ENCODE measurements at places on chromosomes 6 and 20.
A peak's percentile ranks its signal among the peaks of the same experiment; 100 is the strongest.

DNA sequence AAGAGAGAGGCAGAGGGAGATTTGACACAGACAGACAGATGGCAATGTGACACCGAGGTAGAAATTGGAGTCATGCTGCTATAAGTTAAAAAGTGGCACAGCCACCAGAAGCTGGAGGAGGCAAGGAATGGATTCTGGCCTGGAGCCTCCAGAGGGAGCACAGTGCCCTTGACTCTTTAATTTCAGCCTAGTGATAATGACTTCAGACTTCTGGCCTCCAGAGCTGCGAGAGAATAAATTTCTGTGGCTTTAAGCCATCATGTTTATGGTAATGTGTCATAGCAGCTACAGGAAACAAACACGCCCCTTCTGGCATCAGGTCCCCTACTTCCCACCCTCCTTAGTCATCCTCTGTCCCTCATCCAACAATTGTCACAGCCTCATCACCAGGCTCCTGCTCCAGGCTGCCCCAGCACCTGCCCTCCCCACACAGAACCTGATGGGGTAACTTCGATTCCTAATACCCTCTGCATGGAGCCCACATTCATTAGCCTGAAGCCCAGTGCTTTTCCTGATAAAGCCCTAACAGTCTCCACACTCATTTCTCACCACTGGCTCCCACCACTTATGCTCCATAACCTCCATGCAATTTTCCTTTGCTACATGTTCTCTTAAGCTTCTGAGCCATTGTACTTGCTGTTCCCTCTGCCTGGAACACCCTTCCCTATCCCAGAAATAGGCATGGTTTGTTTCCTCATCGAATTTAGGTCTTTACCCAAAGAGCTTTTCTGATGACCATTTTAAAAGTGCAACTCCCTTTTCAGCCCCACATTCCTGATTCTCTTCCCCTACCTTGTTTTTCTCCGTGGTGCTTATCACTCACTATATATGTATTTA, 69.7 kb upstream of the TOX2 start:
- no peak for DNase-seq

- no peak for DNase-seq
Measured at GRCh38 chr6:111805511-111806164, 67.6 kb downstream of the FYN start.

DNA sequence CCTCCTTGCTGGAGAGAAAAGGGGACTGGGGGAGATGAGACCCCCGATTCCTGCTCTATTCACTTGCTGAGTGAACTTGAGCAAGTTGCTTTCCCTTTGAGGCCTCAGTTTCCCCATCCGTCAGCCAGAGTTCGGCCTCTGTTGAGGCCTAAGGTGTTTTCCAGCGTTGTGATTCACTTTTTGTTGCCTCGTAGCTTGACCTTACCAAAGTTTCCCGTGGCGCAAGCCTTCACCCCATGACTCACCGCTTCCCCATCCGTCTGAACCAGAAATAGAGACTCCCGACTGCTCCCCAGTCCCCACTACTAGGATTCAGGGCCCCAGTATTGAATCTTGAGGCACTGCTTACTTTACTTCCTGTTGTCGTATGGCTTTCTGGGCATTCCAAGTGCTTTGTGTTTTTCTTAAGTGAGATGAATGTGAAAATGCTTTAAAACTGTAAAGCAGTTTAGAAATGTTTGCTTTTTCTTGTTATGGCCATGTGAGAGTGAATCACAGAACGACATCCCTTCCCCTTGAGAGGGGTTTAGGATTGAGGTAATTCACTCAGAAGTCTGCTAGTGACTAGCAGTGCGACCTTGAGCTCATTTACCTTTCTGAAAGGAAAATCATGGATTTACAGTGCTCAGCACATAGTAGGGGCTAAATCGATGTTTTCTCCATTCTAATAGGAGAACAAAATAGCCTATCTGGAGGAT, 1.2 kb downstream of the CHMP4B start:
- peak; percentile 50 for DNase-seq

DNA sequence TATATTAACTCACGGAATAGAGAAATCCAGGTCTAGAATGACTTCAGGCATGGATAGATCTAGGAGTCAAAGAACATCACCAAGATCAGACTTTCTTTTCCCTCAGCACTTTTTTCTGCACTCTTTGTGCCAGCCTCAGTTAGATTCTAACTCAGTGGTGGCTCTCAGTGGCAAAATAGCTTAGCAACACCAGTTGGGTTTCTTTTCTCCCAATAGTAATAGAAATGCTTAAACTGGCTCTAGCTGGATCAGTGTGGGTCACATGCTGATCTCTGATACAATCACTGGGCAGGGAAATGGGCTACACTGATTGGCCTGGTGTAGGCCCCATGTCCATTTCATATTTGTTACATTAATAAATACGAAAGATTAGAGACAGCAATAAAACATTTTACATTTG, 44.2 kb upstream of the ARFGEF2 start:
- DNase-seq: no peak

DNA sequence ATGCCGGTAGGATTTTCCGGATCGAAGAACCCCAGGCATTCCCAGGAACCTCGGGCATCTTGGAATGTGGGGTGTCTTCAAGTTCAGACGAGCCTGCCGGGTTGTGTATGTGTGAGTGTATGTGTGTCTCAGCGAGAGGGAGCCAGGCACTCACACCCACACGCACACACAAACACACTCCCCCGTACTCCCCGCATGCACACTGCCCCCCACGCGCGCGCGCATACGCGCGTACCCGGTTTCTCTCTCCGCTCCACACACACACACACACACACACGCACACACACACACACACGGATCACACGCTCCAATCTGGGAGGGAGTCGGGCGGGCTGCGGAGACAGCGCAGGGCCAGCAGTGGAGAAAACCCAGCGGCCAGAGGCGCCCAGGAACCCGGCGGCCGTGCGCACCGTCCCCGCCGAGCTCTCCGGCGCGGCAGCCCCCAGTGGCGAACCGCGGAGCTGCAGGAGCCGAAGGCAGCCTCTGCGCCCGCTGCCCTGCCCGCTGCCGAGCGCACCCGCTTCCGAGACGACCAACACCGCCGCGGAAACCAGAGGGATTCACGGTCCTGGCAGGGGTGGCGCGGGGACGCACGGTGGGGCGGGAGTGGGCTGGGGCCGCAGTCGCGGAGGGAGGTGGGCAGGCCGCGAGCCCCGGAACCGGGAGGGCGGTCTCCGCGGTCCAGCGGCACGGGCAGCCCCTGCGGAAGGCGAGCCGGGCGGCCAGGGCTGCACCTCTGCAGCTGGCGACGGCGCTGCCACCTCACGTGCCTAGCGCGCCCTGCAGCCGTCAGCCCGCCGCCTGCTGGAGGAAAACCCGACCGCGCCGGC, at the start of gene LRFN2:
LRFN2 (minus strand) TSS at position 125 of the 830 bp plus-strand sequence.
- DNase-seq: peak; percentile 21

- DNase-seq: no peak
Measured at GRCh38 chr6:14165091-14165490, 47.5 kb downstream of the CD83 start.

GRCh38 chr6:130115036-130115435, 96.7 kb downstream of the L3MBTL3 start:
- DNase-seq: no peak

- DNase-seq: no peak
Measured at GRCh38 chr6:143675946-143676345, 1.8 kb upstream of the PHACTR2 start.

DNA sequence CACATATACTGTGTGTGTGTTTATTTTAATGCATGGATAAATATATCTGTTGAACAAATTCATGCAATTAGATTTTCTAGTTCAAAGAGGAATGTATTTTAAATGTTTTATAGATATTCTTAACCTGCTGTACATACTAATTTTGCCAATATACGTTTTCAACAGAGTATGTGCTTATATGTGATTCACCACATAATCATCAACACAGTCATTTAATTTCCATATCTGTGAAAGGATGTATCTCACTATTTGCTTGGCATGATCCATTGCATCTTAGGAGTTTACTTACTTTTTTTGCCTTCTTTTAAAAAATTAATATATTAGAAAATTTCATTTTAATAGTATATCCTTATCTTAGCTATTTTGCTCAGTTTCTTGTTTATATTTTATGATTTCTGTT, 902.3 kb upstream of the CITED2 start:
- no peak for DNase-seq

GRCh38 chr20:36098364-36098763, 56.2 kb upstream of the EPB41L1 start:
- DNase-seq: no peak

DNA sequence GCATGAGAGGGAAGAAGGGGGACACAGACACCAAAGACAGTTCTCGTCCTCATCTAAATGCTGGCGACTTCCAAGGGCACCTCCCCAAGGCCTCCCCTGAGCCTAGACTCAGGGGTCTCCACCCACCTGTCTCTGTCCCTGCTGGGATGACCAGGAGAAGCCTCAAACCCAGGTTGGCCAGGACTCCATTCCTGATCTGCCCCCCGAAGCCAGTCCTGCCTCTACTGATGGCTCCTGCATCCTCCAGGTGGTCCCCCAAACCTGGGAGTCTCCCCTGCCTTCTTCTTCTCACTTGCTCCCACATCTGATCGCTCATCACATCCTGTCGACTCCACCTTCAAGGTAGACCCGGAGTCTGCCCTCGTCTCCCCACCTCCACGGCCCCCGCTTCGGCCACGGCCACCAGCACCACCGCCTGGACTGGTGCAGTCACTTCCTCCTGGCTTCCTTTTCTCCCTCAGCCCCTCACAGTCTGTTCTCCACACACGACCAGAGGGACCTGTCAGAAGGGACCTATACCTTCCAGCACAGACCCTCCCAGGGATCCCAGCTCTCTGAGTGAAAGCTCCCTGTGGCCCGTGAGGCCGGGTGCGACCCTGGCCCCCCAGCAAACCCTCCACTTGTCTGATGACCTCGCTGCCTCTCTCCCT, 92.1 kb downstream of the CEBPB start:
- no peak for DNase-seq

GRCh38 chr6:136508725-136509392, 41.4 kb downstream of the MAP7 start:
- DNase-seq: no peak

DNA sequence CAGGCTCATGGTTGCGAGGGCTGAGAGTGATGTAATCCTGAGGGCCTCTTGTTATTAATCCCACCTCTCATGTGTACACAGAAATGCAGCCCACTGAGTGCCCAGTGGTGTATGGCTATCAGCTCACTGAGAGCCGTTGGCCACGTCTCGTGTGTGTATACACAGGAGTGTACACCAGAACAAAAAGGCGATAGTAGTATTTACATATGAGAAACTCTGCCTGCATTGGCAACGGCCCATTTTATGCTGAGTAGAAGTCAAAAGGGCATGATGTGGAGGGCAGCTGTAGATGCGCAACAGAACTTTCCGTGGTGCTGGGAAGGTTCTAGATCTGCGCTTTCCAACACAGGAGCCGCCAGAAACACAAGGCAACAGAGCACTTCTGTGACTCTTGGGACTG, 28.9 kb upstream of the CDH4 start:
- DNase-seq: no peak

- DNase-seq: peak; percentile 21
Measured at GRCh38 chr6:149271348-149272340, 45.9 kb upstream of the TAB2 start.

DNA sequence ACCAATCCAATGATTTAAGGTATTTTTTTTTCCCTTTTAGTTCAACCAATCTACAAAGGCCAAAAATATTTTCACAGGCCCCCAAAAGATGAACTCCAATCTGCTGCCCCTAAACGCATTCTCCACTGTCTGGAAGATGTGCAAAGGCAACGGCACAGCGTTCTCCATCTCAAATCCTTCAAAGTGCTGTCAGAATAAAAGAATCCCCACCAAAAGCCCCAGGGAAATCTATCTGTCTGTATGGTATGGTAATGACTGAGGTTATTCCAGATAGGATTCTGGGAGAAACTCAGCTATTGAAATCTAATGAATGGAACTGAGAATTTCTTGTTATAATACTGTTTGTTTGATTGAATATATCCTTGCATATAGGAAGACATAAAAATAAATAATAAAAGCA, 217.8 kb upstream of the CCN2 start:
- no peak for DNase-seq

- no peak for DNase-seq
Measured at GRCh38 chr6:25888626-25889025, 14.6 kb upstream of the SLC17A3 start.

- DNase-seq: no peak
Measured at GRCh38 chr6:136611133-136611532, 60.9 kb upstream of the MAP7 start.

DNA sequence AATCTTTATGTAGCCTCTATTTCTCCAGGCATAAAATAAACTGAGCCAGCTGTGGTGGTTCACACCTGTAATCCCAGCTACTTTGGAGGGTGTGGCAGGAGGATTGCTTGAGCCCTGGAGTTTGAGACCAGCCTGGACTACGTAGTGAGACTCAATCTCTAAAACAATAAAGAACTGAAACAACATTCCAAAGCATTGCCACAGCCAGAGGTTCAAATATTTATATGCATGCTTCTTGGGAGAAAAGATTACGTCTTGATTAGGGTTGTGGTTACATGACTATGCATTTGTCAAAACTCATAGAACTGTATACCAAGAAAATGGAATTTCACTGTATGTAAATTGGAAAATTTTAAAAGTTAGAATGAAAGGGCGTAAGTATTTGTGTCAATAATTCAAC, 27.7 kb upstream of the PAX1 start:
- DNase-seq: no peak

- DNase-seq: no peak
Measured at GRCh38 chr6:56517155-56517745, 125.4 kb downstream of the DST start.

DNA sequence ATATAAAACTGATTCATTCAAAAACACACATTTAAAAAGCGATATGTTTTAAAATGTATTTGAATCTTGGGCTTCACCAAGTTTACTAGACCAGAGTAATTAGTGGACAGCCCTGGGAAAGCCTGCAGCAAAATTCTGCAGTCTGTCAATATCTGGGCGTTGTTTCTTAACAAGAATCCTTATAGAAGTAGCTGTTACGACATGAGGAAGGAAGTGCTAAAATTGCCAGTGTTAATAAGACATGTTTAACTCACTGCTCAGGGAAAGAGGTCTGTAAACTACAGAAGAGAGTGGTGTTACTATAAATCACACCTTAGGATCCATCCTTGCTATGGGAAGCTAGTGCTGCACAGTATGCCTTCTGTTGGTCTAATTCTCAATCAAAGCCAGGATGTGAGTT, 120.6 kb downstream of the TBX18 start:
- no peak for DNase-seq

DNA sequence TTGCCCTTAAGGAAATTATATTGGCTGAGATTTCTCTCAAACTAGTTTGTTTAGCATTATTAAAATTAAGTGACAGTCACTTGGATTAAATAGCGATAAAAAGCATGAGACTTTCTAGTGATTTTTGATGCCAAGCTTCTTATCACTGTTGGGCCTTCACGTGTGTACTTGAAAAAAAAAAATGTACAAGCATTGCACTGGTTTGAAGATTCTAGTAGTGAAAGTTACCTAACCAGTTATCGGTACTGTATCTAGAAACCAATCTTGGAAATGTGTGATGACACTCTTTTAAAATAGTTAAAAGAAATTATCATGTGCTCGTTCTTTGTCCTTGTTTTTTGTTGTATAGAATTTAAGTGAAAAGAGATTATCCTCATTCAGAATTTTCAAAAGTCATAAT, 102.1 kb downstream of the SCAF8 start:
- no peak for DNase-seq

GRCh38 chr6:161476711-161477110, 202.8 kb upstream of the AGPAT4 start:
- DNase-seq: no peak

Measured in CD4-positive, alpha-beta memory T cell (primary cell).